Kasumi-1 (cell line): ENCODE measurements at places on chromosomes 5 and 9.
A peak's percentile ranks its signal among the peaks of the same experiment; 100 is the strongest.

GRCh38 chr5:111756581-111757354 is at the start of gene NREP:
NREP (minus strand) TSS chr5:111757194; CDS start chr5:111755772, 1,422 bp downstream.
- peak; percentile 82 for DNase-seq

DNA sequence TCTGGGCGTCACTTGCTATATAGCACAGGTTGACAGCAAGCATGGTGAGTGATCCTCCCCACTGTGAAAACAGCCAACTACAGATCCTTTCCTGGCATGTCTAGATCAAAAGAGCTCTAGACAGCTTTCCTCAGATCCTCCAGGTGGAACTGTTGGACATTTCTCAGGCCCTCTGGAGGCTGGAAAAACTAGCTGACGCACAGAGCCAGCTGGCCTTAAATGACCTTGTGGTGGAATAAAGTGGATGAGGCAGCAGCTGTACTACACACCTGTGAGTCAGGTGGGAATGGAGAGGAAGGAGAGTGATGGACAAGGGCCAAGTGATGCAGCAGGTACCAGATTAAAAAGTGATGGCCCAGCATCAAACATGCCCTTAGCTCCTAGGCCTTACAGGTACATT is 172.7 kb downstream of the TRIM32 start:
- no peak for DNase-seq

DNA sequence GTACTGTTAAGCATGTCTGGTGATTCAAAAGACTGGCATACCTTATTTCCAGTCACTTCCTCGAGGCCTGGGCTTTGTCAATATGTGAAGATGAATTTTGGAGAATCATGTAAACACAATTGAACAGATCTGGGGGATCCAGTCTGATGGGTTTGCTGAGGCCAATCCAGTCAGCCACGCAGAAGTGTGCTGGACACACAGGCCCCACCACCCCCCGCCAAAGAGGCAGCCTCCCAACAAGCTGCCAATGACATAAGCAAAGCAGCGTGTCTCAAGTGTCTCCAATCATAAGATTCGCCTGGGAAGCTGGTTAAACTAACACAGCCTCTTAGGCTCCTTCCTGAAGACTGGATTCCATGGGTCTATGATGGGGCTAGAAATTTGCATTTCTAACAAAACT is 192.9 kb upstream of the KLF9 start:
- DNase-seq = no peak

GRCh38 chr5:132822650-132823480 is 7.6 kb downstream of the SHROOM1 start:
- no peak for DNase-seq

- no peak for DNase-seq
Observed at GRCh38 chr9:136284951-136285350, 18.9 kb downstream of the CCDC187 start.
